NCI-H1436 treated with DMSO at 0.1 percent for 48 hours (cell line): ENCODE measurements at places on chromosomes 13 and 19.

DNA sequence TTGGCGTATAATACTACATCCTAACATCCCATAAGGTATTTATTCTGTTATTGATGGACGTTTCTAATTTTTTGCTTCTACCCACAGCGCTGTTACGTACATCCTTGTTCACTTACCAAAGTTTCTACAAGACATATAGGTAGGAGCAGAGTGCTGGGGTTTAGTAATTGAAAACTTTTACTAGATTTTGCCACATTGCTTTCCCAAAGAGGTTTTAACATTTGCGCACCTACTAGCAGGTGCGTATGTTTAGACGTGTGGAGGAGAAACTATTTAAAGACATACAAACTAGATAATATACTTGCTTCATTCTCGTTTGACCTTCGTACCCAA lies 559 bp upstream of the RPL21 start:
- DNase-seq: no peak

GRCh38 chr19:38569368-38569983 lies 48.3 kb downstream of the MAP4K1 start:
- DNase-seq: no peak

GRCh38 chr13:94620286-94620896 lies 18.7 kb downstream of the GPR180 start:
- no peak for DNase-seq

DNA sequence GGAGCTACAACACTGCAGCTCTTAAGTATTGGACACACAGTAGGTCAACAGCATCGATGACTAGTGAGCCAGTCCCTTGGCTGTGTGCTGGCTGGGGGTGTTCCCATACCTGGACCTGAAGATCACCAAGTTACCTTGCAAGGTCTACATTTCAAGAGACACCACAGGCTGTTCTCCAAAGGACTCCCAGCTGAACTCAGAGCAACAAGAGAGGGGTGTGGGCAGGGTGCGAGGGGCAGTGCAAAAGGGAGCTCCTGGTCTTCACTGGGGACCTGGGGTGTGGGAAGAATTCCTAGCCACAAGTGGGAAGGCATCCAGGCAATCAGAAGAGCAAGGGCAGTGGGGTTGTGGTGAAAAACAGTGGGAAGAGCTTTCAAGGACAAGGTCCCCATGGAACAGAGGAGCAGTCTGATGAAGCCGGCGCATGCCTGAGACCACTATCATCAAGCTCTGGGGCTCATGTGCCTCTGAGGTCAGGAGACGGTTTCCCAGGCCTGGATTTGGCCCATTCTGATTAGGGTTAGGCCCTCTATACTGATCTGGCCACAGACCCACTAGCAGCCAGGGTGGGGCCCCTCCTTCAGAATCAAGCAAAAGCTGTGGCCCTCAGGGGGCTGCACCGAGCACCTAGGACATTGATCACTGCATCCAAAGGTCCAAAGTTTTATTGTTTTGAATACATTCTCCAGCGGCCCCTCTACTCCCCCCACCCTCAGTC lies 4.7 kb upstream of the GSK3A start:
- no peak for DNase-seq

- DNase-seq: no peak
These were observed 73.6 kb upstream of the SIAH3 start for GRCh38 chr13:45925151-45925550.

- DNase-seq: no peak
These were observed 10.9 kb downstream of the PRAM1 start for GRCh38 chr19:8491574-8491973.

GRCh38 chr13:38395497-38395788 lies 45.8 kb downstream of the UFM1 start:
- DNase-seq: no peak

- DNase-seq: peak; percentile 80
These were observed at the start of gene PPAN for GRCh38 chr19:10106100-10106936. Gene PPAN (plus strand): TSS chr19:10106362. CDS start chr19:10106395, 33 bp downstream.

DNA sequence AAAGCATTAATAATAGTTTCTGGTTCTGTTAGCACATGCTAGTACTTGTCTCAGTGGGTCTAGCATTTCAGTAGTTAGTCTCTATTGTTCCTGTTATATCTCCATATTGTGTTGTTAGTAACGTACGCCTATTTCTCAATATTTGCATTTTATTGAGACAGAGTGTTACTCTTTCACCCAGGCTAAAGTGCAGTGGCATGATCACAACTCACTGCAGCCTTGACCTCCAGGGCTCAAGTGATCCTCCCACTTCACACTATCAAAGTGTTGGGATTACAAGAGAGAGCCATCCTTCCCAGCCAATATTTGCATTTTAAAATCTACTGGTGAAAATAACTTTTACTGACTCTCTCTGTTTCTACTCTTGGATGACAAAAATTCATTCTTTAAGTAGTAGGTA lies 154.6 kb upstream of the PRR20A start:
- DNase-seq: no peak

DNA sequence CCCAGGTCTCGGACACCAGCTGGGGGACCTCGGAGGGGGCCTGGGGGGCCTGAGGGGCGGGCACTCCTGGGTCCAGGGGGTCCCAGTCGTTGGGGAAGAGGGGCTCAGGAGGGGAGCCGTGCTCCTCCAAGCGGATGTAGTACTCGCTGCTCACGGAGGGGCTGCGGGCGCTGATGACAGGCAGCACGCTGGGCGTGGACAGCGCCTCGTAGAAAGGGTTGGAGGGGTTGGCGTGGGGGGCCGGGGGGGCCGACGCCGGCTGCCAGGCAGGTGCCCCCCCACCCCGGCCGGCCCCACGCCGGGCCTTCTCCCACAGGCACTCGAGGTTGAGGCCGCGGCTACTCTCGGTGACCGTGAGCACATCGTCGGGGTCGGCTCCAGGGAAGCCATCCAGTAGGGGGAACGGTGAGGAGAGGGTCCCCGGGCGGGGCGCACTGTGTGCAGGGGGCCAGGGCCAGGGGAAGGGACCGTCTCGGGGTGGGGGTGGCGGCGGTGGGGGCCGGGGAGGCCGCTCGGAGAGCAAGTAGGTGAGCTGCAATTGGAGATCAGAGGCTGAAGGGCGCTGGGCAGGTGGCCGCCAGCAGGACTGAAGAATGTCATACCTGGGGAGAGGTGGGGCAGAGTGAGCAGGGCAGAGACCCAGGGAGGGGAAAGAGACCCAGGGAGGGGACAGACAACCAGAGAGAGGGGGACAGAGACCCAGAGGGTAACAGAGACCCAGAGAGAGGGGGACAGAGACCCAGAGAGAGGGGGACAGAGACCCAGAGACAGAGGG lies 12.1 kb downstream of the LMTK3 start:
- no peak for DNase-seq

DNA sequence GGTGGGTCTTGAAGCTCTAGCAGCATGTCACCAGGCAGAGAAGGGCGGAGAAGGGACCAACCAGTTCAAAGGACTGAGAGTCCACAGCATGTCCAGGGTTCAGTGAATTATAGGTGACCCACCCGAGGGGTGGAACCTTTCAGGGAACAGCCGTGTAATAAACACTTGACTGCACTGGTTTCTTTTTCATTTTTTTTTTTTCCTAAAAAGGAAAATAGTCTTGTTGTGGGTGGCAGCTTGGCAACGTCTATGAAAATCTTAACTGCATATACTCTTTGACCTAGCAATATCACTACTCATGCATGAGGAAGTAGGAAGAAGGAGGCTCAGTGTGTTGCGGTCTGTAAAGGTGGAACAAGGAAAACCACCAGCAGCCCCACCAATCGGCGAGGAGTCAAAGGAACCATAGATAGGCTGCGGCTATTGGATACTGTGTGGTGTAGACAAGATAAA lies 13.0 kb upstream of the MYH14 start:
- DNase-seq: no peak

- no peak for DNase-seq
These were observed 60.8 kb downstream of the F2RL3 start for GRCh38 chr19:16949496-16950023.

GRCh38 chr13:35700671-35701070 lies 224.2 kb upstream of the MAB21L1 start:
- DNase-seq: no peak

DNA sequence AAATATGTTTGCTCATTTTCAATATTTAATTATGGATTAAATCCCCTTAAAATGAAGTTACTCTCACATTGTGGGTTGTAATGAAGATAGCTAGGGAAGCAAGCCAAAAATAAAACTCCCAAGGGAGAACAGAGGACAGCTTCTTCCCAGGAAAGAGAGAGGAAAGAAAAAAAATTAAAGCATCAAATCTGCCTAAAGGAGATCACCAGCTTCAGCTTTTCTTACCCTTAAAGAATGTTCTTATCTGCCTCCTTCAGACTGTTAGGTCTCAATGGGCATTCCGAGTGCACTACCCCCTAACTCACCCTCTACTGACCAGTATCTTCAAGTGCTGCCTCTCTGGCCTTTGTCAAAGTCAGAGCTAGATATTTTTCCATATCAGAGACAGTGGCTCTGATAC lies 55.2 kb downstream of the XPO4 start:
- DNase-seq: no peak

DNA sequence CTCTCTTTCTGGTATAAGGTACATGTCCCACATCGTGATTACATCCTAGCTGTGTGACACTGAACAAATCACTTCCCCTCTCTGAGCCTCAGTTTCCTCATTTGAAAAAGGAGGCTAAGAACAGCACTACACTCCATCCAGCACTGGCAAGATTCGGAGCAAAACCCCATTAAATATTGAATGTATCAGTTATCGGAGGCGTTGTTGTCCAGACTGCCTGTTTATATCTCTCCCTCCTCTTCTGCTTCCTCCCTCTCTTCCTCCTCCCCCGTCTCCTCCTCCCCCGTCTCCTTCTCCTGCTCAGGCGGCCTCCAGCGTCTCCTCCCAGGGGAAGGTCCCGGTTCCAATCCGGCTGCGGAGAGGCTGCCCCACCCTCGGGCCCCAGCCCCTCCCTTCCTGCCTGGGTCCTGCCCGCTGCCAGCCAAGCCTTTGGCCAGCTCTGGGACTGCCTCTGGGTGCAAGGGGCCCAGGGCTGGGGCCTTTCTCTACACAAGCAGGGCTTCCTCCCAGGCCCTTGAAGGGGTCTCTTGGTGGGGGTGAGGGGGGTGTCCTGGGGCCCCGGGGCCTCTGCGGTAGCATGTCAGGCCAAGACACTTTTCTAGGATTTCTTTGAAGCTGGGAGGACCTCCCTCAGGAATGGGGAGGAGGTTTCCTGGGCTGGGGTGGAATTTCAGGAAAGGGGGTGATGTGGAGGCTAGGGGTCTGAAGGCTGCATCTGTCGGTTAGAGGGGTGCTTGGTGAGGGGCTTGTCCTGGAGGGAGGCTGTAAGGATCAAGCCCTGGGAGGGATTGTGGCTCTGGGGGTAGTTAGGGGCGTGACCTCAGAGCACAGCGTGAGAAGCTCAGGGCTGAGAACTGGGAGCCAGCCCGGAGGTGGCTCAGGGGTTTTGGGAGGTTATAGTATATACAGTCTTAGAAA lies 1.9 kb downstream of the RRAS start:
- no peak for DNase-seq

GRCh38 chr13:100208002-100208401 lies 119.1 kb downstream of the PCCA start:
- no peak for DNase-seq

DNA sequence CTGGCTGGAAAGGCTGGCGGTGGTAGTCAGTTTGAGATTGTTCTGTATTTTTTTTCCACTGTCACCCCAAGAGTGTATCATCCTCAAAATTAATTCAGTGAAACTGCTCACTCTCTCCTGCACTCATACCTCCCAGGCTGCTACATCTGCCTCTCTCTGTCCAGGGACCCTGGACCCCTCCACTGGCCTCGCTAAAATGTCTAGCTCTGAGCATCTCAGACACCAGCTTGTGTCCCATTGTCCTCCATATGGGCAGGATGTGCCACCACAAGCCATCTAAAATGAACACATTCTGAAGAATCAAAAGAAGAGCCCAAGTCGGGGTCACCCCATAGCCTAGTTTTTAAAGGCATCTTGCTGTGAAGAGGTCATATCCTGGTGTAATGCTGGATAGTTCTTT lies 345.5 kb upstream of the TSHZ3 start:
- DNase-seq: no peak

DNA sequence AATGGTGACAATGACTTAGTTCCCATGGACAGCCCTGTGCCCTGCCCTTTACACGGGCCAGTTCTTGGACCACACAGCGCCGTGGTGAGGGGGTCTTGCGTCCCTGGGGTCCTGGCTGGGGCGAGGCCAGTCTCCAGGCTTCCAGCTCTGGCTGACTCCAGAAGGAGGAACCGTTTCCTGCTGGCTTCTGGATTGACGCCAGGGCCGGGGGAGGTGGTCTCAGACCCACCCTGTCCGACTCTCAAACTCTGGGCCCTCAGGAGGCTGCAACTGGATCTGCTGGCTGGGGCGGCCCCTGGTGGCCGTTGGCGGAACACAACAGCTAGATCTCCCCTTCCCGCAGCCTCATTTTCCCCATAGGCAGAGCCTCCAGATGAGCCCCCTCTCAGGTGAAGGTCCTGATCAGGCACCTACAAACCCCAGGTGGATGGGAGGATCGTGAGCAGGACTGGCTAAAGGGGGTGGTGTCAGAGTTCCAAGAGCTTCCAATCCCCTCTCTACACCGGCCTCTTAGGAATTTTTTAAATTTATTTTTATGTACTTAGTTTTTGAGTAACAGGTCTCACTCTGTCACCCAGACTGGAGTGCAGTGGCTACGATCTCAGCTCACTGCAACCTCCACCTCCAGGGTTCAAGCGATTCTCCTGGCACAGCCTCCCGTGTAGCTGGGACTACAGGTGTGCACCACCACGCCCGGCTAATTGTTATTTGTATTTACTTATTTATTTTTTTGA lies 8.0 kb downstream of the CCDC194 start:
- DNase-seq: no peak

GRCh38 chr13:43614063-43614462 lies 172.7 kb downstream of the ENOX1 start:
- no peak for DNase-seq

DNA sequence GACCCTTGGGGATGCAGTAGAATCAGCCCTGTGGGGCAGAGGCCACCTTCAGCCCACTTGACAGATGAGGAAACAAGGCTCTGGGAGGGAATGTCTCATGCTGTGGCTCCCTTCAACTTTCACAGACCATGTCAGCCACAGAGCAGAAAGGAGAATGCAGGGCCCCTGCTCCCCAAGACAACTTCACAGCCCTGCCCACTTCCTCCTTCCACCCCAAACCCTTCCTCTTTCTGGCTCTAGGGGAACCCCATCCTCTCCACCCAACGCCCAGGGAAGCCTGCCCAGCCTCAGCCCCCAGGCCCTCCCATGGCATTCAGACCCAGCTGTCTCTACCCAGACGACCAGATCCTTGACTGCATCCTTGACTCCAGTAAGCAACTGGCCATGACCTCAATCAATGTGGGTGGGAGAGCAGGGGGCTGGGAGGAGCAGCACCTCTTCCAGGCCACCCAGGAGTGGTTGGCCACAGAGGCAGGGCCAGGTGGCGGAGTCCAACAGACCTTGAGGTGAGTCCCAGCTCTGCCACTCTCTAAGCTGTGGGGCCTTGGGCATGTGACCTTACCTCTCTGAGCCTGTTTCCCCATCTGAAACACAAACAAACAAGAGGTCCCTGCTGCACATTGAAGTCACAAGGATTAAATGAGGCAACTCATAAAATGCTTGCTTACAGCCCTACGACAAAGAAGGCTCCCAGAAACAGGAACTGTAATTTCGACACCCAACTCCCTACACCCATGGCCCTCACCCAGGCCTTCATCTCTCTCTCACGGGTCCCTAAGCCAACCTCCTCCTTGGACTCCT lies 15.8 kb downstream of the DEDD2 start:
- no peak for DNase-seq

- DNase-seq: peak; percentile 3
These were observed 34.9 kb upstream of the NEK3 start for GRCh38 chr13:52194184-52194868.

GRCh38 chr13:80249516-80250212 lies 91.3 kb downstream of the SPRY2 start:
- DNase-seq: no peak
